Skin of body (tissue), 3 donors: ENCODE measurements at places on chromosomes 16 and 17. TPM values are rescaled to one million over a fixed set of nuclear protein-coding genes. Genes with fewer than 3 reads are reported as not detected.

Gene CYB561
- total RNA-seq: 13.0 TPM

Gene TMEM92
- total RNA-seq: 0.20 TPM

Gene HS3ST3B1
- total RNA-seq: 5.3 TPM

Gene CCDC137
- total RNA-seq: 5.9 TPM

Gene TUBD1
- total RNA-seq: 8.8 TPM

Gene WNT9B
- total RNA-seq: not detected

Gene NLRC3
- 0.39 TPM for total RNA-seq

Gene PERCC1
- not detected for total RNA-seq

Gene EVPLL
- 0.49 TPM for total RNA-seq

Gene FAM20A
- 4.7 TPM for total RNA-seq

Gene USP43
- total RNA-seq: 0.99 TPM

Gene P2RX1
- 2.6 TPM for total RNA-seq

Gene ITGAL
- 6.1 TPM for total RNA-seq

Gene ODAD4
- total RNA-seq: 0.89 TPM

Gene KRT33B
- total RNA-seq: 7.7 TPM

Gene CACNG1
- 5.4 TPM for total RNA-seq

Gene UMOD
- total RNA-seq: not detected

Gene PNMT
- total RNA-seq: not detected

Gene TM4SF5
- not detected for total RNA-seq

Gene MMP15
- total RNA-seq: 6.6 TPM

Gene NTN3
- total RNA-seq: 3.4 TPM

Gene WSB1
- total RNA-seq: 222 TPM

Gene GAST
- not detected for total RNA-seq

Gene CA7
- not detected for total RNA-seq

Gene KRTAP2-1
- total RNA-seq: 3.4 TPM

Gene AHSP
- 111 TPM for total RNA-seq

Gene PPP1R9B
- total RNA-seq: 19.7 TPM

Gene CCP110
- 31.8 TPM for total RNA-seq

Gene SOX8
- total RNA-seq: 6.8 TPM

Gene OR3A3
- total RNA-seq: not detected

Gene MPO
- 51.1 TPM for total RNA-seq

Gene SREBF1
- 89.3 TPM for total RNA-seq

Gene KRT24
- total RNA-seq: not detected

Gene CLEC19A
- total RNA-seq: not detected

Gene SALL1
- not detected for total RNA-seq

Gene ATXN2L
- total RNA-seq: 48.2 TPM

Gene GP2
- total RNA-seq: not detected

Gene LRRC46
- 0.10 TPM for total RNA-seq

Gene GPR142
- not detected for total RNA-seq

Gene HP
- total RNA-seq: 12.7 TPM
